ENCODE measurements at places on chromosomes 13 and 19. TPM values are rescaled to one million over a fixed set of nuclear protein-coding genes. Genes with fewer than 3 reads are reported as not detected.
A peak's percentile ranks its signal among the peaks of the same experiment; 100 is the strongest.

GRCh38 chr19:6510618-6511017, 8.5 kb upstream of the TUBB4A start:
- no peaks in the 10 kb centered on the region for H3K36me3 ChIP-seq
- no peak overlapping the region for H3K27ac ChIP-seq
- H3K4me3 ChIP-seq = no peak overlapping the region

Gene C19orf33
- 415 TPM for total RNA-seq

DNA sequence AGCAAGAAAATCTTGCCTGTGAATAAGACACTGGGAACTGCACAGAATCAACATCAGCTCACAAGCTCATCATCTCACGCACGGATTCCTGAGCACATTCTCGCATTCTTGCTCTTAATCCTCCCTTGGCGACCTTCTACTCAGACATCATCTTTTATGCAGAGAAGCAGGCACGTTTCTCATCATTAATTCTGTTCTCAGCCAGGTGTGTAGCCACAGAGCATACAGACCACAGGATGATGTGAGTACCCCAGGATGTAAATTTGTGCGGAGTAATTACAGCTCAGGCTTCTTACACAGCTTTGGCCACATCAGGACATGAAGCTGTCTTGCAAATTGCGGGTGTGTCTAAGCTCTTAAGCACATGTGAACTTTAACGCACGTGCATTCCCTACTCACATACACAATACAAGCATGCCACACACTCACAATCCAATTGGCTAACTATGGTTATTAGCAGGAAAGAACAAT, 36.5 kb upstream of the SACS start:
- no peaks in the 10 kb centered on the region for H3K27me3 ChIP-seq
- no peak for DNase-seq
- H3K4me3 ChIP-seq = no peak overlapping the region
- H3K4me1 ChIP-seq = peaks cover 4% of the 10 kb centered on the region
- peak overlapping the region; percentile 10 for H3K27ac ChIP-seq

DNA sequence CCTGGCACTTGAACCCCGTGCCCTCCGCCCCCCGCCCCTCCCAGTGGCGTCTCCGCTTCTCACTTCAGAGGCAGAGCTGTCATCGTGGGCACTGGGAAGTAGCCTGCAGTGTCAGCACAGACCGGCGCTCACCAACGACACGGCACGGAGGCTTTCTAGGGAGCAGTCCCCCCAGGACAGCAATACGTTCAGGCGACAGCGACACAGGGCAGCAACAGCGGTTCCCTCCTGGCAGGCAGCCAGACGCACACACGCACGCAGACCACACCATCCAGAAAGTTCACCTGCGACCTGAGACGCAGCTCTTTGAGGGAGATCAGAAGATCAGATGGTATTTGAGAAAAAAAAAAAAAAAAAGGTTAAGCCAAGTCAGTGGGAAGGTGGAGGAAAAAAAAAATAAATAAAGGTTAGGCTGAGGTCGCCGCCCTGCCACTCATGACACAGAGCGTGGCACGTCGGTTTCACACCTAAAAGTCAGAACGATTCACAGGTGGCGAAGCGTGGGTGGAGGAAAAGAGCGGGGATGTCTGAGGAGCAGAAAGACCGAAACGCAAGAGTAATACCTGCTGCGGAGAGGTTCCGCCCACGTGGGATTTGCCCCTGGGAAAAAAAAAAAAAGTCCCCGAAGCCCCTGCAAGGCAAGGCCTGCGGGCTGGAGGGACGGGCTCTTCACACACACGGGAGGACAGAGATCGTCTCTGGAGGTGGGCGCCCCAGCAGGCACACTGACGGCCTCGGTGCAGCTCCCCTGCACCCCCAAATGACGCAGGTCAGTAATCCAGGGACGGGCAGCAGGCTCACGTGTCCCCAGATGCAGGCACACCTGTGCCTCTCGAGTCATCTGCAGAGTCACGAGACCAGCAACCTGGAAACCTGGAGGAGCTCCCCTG, 94.5 kb downstream of the GNG7 start:
- no peak overlapping the region for H3K27ac ChIP-seq
- no peaks in the 10 kb centered on the region for H3K36me3 ChIP-seq
- no peak overlapping the region for H3K4me3 ChIP-seq
- no peak for DNase-seq

Gene SLC25A42
- total RNA-seq = 1.7 TPM

Gene KCNN4
- 4.1 TPM for total RNA-seq

GRCh38 chr19:4326837-4327251, 11.8 kb downstream of the STAP2 start:
- no peak overlapping the region for H3K27ac ChIP-seq
- peaks cover 68% of the 10 kb centered on the region for H3K36me3 ChIP-seq
- no peak for DNase-seq
- H3K4me3 ChIP-seq = peak overlapping the region; percentile 64
- H3K27me3 ChIP-seq = no peaks in the 10 kb centered on the region

Gene LGALS7
- 148 TPM for total RNA-seq

- H3K27ac ChIP-seq = no peak overlapping the region
- no peaks in the 10 kb centered on the region for H3K36me3 ChIP-seq
- H3K4me1 ChIP-seq = peaks cover 11% of the 10 kb centered on the region
- no peaks in the 10 kb centered on the region for H3K27me3 ChIP-seq
- DNase-seq = no peak
- H3K4me3 ChIP-seq = no peak overlapping the region
Observed at GRCh38 chr13:113802761-113803160, 43.7 kb downstream of the TMEM255B start.

Gene PRR12
- 8.2 TPM for total RNA-seq

Gene ZNF98
- not detected for total RNA-seq

- peaks cover 43% of the 10 kb centered on the region for H3K4me1 ChIP-seq
- H3K27ac ChIP-seq = peak overlapping the region; percentile 25
- no peaks in the 10 kb centered on the region for H3K27me3 ChIP-seq
- no peak for DNase-seq
- H3K4me3 ChIP-seq = peak overlapping the region; percentile 56
Observed at GRCh38 chr19:45153339-45154063, 7.3 kb downstream of the NKPD1 start.

DNA sequence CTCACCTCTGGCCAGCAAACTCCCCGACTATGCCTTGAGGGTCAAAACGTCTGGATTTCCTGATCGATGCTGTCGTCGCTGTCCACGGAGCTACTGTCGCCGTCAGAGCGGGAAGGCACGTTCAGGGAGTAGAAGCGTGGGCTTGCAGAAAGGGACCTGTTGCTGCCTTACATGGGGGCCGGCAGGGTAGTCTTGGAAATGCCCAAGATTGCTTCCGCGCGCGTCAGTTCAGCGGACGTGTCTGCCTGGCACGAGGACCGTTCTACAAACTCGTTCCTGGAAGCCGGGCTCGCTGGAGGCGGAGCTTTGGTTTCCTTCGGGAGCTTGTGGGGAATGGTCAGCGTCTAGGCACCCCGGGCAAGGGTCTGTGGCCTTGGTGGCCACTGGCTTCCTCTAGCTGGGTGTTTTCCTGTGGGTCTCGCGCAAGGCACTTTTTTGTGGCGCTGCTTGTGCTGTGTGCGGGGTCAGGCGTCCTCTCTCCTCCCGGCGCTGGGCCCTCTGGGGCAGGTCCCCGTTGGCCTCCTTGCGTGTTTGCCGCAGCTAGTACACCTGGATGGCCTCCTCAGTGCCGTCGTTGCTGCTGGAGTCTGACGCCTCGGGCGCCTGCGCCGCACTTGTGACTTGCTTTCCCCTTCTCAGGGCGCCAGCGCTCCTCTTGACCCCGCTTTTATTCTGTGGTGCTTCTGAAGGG, 15.4 kb downstream of the RB1 start:
- no peak overlapping the region for H3K4me3 ChIP-seq
- no peaks in the 10 kb centered on the region for H3K27me3 ChIP-seq
- peaks cover 3% of the 10 kb centered on the region for H3K4me1 ChIP-seq

GRCh38 chr13:23725922-23726321, 155.7 kb downstream of the TNFRSF19 start:
- DNase-seq = no peak
- peaks cover 17% of the 10 kb centered on the region for H3K36me3 ChIP-seq
- H3K4me3 ChIP-seq = no peak overlapping the region
- no peaks in the 10 kb centered on the region for H3K27me3 ChIP-seq
- H3K4me1 ChIP-seq = peaks cover 5% of the 10 kb centered on the region

DNA sequence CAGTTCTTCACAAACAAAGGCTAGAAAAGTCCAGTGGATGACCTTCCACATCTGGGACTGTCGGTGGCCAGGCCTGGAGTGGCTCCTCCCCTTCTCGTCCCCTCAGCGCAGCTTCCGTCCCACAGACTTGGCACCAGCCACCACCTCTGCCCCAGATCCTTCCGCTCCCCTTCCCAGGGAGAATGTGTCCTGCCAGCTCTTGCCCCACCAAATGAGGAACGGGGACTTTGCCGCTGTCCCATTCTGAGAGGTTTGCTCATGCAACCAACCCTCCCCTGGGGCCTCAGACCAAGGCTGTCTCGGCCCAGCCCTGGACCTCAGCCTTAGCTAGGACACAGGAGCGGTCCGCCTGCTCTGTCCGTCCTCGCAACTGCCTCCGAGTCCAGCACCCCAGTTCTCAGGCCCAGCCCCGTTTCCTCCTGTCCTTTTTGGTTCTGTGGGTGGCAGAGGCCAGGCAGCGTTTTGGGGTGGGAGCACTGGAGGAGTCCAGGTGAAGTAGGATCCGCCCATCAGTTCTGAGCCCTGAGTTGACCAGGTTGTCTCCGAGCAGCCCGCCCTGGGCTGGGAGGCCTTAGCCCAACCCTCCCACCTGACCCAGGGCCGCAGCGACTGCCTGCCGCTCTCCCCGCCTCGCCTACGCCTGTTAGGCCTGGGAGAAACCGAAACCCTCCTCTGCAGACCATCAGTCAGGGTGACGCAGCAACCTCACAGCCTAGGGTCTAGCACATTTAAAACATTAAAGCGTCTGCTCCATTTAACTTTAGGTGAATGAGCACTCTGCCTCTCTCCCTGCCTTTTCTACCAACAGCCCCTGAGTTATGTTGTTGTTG, 284.3 kb downstream of the FOXO1 start:
- peaks cover 93% of the 10 kb centered on the region for H3K27me3 ChIP-seq
- no peak overlapping the region for H3K27ac ChIP-seq
- no peak for DNase-seq
- no peaks in the 10 kb centered on the region for H3K36me3 ChIP-seq
- H3K4me1 ChIP-seq = peaks cover 33% of the 10 kb centered on the region

All from esophagus squamous epithelium (tissue), 5 donors.